Neuronal stem cell (in vitro differentiated cells): ENCODE measurements at places on chromosomes 3 and 15.

DNA sequence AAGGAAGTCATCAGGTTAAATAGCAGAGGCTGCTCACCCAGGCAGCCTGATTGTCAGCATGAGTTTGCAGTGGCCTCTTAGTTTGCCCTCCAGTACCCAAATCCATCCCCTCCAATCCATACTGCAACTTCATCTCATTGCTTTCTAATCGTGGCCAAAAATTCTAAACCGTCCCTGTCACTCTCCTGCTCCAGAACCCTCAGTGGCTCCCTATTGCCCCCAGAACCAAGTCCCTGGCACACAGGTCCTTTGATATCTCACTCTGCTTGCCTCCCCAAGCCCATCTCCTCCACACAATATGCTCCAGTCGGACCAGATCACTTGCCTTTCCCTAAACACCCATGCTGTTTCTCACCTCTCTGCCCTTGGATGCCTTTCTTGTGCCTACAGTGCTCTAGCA, 49.7 kb downstream of the ST8SIA2 start:
- no peaks in the 10 kb centered on the region for H3K27me3 ChIP-seq
- no peak overlapping the region for H3K27ac ChIP-seq
- H3K36me3 ChIP-seq: peaks cover 100% of the 10 kb centered on the region
- no peaks in the 10 kb centered on the region for H3K4me1 ChIP-seq
- no peak overlapping the region for H3K4me3 ChIP-seq

- no peak overlapping the region for H3K4me3 ChIP-seq
- no peak overlapping the region for H3K27ac ChIP-seq
- H3K27me3 ChIP-seq: no peaks in the 10 kb centered on the region
- no peak for DNase-seq
These were observed 18.1 kb downstream of the H1-8 start for GRCh38 chr3:129560911-129561594.

DNA sequence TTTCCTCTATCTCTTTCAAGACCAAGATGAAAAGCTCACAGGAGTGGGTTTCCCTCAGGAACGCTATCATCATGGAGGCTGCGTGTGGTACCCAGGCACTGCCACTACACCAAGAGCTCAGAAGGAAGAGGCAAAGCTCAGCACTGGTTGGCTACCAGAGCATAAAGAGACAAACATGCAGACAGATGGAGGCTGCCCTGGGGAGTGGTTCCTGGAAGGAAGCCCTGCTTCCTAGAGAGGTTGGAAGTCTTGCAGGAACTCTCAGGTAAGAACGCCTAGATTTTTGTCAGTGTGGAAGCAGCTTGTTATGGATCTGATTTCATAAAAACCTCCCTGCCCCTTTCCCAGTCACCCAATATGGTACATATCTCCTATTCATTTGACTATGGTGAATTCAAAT, 49.9 kb upstream of the ADCY5 start:
- no peaks in the 10 kb centered on the region for H3K4me1 ChIP-seq
- no peaks in the 10 kb centered on the region for H3K27me3 ChIP-seq
- H3K36me3 ChIP-seq: peaks cover 63% of the 10 kb centered on the region
- H3K27ac ChIP-seq: no peak overlapping the region

DNA sequence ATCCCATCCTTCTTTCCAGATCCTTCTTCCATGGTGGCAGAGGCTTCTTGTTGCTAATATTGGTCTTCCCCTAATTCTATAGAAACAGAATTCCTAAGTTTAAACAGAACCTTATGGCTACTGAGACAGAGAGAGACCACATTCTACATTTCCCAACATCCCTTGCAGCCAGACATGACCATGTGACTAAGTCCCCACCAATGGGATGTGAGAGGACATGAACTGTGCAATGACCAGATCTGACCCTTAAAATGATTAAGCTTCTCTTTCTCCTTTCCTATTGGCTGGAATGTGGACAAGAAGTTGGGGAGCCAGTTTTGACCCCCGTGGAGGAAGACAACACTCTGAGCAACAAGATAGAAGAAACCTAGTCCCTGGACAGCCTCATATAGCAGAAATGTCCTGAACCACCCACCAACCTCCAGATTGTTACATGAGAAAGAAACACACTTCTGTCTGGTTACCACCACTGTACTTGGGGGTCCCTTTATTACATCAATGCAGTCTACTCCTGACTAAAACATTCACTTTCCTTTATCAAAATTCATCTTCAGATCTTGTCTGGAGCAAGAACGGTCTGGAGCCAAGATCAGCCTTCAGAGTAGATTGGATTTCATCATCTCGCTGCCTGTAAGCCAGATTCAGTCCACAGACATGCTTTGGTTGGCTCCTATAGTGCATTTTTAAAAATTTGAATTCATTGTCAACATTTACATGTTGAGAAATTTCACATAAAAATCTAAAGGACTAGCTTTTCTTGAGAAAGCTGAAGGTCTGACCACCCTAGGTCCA, 183.9 kb downstream of the SHQ1 start:
- H3K27me3 ChIP-seq: no peaks in the 10 kb centered on the region
- H3K4me3 ChIP-seq: no peak overlapping the region
- peaks cover 3% of the 10 kb centered on the region for H3K4me1 ChIP-seq
- no peak overlapping the region for H3K27ac ChIP-seq
- no peak for DNase-seq
